ENCODE measurements at places on chromosomes 2 and 18.

DNA sequence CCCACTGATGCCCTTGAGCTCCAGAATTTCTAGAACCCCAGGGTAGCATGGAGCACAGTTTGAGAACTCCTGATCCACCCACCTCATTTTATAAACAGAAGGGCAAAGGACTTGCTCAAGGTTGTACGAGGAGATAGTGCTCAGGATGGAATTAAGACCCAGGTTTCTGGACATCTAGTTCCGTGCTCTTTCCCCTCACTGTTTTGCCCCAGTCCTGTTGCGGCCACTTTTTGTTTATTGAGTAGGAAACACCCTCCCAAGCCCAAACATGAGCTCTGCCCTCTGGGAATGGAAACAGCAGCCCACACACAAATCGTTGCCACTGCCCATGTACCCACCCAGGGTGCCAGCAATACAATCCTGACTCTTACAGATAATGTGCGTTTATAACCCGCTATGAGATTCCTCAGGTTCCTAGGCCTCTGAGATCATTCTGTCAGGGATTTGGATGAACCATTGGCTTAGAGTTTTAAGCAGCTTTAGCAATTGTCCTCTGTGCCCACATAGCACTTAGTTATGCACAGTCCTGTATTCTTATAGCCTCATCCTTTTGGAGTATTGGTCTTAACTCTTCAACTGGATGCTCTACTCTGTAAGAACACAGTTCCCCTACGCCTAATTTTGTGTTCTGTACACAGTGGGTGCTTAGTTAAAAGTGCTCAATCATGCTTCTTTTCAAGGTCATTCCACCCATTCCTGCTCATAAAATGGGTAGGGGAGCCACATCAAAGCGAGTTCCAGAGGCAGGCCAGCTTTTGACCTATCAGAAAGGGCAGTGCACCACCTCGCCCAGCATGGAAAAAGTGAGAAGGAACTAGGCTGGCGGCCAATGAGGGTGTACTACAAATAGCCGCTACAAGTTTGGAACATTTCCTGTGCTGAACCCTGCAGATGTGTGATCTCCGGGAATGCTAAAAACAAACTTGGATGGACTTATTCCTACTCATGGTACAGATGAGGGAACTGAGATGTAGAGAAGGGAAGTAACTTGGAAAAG lies 60.3 kb upstream of the IGFBP2 start:
- DNase-seq: no peak

GRCh38 chr18:63150942-63151421 lies 168.6 kb downstream of the BCL2 start:
- no peak for DNase-seq

DNA sequence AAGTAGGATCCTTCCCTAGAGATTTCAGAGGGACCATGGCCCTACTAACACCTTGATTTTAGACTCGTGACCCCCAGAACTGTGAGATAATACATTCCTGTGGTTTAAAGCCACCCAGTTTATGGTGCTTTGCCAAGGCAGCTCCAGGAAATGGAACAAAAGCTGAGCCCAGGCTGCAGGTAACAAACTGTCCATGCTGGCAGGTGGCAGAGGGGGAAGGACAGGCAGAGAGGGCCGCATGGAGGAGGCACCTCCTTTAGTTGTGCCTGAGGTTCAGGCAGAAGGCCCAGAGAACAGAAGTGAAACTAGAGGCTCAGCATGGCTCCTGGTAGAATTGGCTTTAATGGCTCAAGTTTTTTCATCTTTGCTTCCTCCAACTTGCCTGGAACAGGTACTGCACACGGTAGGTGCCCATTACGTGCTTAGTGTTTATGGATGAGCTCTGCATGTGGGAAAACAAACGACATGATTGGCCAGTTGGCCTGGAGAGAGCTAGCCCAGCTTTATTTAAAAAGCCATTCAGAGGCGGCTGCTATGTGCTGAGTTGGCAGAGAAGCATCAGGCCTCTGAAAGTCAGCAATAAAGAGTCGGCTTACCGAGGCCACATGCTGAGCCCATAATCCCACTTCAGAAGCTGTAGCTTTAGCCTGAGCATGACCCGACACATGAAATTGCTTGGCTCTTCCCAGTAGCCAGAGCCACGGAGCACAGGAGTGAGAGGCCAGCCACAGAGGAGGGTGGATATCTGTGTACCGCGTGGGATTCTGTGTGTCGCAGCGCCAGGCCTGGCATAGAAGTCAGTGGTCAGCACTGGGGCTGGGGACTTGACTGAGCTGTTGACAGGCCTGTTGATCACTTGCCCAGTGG lies 36.5 kb downstream of the HS1BP3 start:
- DNase-seq: peak; percentile 84

GRCh38 chr2:108586116-108586515 lies 51.8 kb downstream of the LIMS1 start:
- DNase-seq: no peak

GRCh38 chr2:22458440-22458839 lies 926.5 kb upstream of the KLHL29 start:
- DNase-seq: no peak

- DNase-seq: no peak
Observed at GRCh38 chr2:130150181-130151144, 5.6 kb upstream of the CCDC74B start.

- DNase-seq: no peak
Observed at GRCh38 chr18:25454270-25454659, 102.3 kb upstream of the ZNF521 start.

DNA sequence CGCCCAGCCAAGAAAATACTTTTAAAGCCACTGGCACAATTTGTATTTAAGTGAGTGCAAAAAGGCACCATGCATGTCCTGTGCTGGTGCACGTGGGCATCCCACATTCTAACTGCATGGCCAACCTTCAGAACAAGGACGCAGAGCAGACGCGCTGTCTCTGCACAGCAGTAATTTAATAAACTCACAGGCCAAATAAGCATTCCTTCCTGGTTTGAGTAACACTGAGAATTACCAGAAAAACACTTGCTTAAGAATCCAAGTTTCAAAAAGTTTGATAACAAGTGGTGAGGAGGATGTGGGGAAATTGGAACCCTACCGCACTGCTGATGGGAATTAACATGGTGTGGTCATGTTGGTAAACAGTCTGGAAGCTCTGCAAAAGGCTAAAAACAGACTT lies 38.7 kb downstream of the RPL31 start:
- no peak for DNase-seq

GRCh38 chr2:100789361-100789760 lies 30.6 kb upstream of the NPAS2 start:
- DNase-seq: no peak

- DNase-seq: no peak
Observed at GRCh38 chr2:128416806-128417205, 98.1 kb upstream of the HS6ST1 start.

DNA sequence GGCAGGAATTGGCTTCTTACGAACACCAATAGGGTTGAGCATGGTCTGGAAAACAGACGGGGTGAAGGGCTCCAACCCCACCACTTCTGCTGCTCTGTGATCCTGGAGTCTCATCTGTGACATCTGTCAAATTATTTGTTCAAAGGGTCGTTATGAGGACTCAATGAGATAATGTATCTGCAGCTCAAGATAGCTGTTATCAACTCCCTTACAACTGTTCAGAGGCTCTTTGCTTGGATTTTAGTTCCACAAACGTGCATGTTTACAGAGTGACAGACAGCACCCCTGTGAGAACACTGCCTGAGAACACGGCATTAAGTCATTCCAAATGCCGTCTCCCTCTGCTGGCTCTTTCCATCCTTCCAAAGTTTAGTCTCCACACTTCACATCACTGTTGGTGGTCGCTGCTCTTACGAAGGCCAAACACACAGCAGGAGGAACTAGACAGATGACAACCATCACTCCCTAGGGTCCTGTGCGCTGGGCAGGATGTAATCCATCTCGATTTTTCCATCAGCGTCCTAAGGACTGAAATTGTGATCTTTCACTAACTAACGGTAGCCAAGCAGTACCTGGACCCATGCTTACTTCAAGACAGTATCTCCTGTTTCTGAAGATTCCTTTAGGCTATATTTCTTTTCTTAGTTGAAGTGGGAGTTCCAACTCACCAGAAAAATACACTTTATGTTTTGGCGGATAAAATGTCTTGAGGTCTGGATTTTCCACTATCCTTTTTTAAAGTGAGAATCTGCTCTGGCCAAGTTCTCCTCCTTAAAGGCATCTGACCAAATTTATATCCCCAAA lies 220.3 kb downstream of the ANAPC1 start:
- no peak for DNase-seq

GRCh38 chr2:219460424-219460926 lies 25.8 kb downstream of the SPEG start:
- DNase-seq: no peak

GRCh38 chr2:218344090-218344754 lies 12.4 kb upstream of the CATIP start:
- DNase-seq: no peak

GRCh38 chr2:160583813-160584537 lies 90.4 kb upstream of the RBMS1 start:
- DNase-seq: no peak

- no peak for DNase-seq
Observed at GRCh38 chr2:226329180-226329579, 470.4 kb downstream of the IRS1 start.

DNA sequence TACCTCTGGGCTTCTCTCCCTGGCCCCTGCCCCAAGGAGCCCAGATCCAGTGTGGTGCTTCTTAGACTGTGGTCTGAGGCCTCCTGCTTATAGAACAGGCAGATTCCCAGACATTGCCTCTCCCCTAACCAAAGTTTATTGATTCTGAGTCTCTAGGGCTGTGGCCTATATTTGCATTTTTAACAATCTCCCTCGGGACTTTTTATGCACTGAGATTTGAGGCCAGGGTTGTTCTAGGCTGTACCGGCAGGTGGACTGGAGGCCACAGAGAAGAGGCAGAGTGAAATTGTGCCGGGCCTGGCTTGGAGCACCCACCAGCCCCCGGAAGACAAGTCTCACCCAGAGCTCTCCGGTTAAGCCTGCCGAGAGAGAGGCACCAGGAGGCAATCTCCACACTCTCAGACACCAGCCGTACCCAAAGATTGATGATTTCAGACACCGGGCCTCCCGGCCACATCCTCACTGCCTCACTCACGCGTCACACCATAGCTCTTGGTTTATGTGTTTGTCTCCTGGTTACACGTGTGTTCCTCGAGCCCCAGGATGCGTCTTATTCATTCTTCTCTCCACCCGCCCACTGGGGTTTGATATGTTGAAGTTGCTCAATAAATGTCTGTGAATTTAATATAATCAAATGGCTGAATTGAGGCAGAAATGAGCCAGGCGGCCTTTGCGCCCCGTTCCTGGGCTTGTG lies 203.7 kb downstream of the KLHL29 start:
- DNase-seq: no peak

DNA sequence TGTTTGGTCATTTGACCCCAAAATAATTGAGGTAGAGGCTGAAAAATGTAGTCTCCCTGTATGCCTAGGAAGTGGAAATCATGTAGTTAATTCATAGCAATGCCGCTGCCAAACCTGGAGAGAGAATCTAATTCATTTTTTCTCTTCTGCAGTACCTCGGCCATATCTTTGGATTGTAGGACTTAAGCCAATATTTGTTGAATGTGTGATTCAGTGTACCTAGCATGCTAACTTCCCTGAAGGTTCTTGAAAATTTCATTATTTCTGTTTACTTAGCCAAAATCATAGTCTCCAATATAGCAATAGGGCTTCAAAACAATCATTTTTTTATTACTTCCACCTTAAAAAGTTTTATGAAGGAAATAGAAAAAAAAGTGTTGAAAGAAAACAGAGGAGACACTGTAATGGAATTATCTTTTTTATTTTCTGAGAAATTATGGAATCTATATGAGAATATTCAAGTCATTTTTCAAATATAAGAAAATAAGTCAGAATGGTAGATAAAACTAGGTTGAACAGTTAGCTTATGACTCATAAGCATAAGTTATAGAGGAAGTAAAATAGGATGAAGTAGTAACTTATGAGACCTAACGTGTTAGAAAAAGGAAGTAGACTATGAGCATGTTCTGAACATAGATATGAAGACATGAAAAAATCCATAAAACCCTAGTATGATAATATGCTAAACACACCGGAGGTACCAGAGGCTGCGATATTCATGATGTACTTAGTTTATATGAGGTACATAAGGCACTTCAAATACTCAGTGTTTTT lies 35.2 kb upstream of the CDH19 start:
- no peak for DNase-seq

DNA sequence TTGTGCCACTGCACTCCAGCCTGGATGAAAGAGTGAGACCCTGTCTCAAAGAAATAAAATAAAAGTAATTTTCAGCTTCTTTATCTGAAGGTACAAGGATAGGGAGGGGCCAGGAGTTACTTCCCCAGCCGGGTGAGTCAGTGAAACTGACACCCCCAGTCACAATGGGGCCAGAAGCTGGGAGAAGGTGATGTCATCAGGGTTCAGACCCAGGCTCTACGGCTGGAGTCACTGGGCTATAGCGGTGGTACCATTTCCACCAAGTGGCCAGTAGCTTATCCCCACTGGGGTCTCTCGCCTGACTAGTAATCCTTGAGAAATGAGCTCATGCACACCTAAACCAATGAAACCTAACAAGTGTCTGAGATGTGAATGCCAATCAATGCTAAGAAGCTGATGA lies 107.9 kb downstream of the ALPK2 start:
- DNase-seq: no peak

GRCh38 chr2:33317369-33318007 lies 159.0 kb upstream of the RASGRP3 start:
- DNase-seq: no peak

- DNase-seq: no peak
Observed at GRCh38 chr18:28114472-28114871, 62.5 kb downstream of the CDH2 start.

- DNase-seq: no peak
Observed at GRCh38 chr18:11649839-11650238, 39.2 kb upstream of the GNAL start.

GRCh38 chr18:10514082-10514481 lies 11.7 kb upstream of the NAPG start:
- DNase-seq: no peak

DNA sequence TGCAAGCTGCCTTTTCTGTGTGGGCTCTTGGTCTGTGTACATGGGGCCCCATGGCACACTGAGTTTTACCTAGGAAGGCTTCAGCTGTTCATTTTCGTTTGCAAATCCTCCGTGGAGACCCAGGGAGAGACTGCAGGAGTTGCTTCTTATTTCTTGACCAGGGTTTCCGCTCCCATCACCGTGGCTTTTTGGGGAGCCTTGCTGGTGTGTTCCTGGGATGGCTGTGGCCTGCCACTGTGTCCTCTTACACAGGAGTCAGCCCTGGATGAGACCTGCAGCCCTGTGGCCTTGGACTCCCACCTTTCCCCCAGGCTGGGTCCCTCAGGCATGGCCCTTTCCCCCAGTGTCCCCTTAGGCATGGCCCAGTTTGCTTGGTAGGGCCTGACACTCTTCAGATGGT lies 137.0 kb downstream of the FAM210A start:
- no peak for DNase-seq

GRCh38 chr2:170842785-170843184 lies 26.1 kb downstream of the GAD1 start:
- no peak for DNase-seq

- DNase-seq: no peak
Observed at GRCh38 chr2:231250698-231251097, 52.3 kb downstream of the ARMC9 start.
